Stimulated activated CD4-positive, alpha-beta T cell treated with anti-CD3 and anti-CD28 coated beads, Interleukin-15, amount 100 ng/mL, for 48 hours (primary cell): ENCODE measurements at places on chromosomes 3 and 15.

- DNase-seq = no peak
Observed at GRCh38 chr3:69731080-69731479, 8.2 kb upstream of the MITF start.

DNA sequence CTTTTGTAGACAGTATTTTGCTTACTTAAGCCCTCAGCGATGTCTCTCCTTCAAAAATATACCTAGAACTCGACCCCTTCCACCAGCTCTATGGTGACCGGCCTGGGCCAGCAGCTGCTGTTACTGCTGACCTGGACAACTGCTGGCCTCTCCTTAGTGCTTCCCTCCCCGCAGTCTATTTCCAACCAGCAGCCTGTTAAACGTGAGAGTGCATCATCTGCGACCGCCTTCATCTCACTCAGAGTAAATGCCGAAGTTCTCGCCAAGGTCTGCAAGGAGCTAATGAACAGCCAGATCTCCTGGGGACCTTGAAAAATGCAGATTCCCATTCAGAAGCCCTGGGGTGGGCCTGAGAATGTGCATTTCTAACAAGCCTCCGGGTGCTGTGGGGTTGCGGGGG, 86.7 kb downstream of the RPLP1 start:
- no peak for DNase-seq

DNA sequence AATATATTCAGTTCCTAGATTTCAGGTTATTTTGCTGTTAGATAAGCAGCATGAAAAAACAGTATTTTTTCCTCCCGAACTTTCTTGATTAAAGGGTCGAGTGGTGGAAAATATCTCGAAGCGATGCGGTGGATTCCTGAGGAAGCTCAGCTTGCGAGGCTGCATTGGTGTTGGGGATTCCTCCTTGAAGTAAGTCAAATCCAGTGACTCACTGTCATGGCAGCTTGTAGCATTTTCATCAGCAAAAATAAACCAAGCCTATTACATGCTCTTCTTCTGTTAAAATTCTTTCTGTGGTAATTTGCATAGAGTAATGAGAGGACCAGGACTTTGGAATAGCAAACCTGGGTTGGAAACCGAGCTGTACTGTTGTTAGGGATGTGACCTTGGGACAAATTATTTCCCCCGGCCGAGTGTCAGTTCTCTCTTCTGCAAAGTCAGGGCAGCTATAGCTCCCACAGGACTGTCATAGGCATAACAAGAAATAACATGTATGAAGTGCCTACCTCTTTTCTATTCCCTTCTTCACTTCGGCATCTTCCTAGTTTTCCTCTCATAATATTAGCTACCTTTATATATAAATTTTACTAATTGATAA, 75.6 kb downstream of the UBP1 start:
- DNase-seq = no peak

DNA sequence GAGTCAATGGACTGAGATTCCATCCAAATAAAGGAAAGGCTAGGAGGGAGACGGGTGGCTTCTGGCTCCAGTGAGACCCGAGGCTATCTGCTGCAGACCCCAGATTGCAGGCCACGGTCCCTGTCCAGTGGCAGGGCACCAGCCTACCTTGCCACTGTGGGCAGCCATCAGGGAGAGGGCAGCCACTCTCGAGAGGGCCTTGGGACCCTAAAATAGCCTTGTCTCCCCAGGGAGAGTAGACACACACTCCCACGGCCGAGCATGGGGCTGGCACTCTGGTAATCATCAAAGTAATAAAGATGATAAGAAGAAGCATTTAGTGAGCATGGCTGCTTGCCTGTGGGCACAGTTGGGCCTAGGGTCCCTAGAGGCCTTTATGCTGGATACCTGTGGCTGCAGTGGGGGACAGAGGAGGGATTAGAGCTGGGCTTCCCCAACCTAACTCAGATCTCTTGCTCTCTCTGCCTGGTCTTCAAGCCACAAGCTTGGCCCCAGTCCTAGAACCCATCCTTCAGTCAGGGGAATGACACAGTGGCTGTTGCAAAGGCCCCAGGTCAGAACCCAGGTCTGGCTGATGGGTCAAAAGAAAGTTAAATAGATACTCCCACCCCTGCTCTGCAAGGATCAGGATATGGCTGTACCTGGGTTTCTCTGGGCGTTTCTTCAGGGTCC, 9.2 kb upstream of the VIPR1 start:
- DNase-seq = no peak

DNA sequence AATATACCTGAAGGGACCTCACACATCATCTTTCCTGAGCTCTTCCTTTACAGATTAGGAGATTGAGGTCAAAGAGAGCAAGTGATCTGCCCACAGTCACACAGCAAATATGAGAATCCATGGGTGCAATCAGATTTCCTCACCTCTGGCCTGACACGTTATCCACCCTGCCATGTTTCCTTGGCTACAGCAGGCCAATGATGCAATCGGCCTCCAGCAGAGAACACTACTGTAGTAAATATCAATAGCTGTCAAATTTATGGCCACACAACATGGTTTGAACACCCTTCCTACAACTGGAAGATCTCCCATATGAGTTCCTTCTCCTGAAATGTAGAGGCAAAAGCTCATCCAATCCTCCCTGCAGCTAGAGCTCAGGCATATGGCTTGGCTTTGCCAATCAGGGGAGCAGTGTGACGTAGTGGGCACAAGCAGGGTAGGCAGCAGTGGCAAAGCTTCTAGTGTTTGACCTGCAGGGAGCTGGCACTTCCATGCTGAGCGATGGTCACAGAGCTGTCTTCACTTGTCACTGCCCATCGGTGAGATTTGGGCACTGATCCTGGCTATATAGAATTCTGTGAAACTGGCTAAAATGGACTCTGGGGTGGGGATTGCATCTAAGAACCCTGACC, 271.3 kb downstream of the TJP1 start:
- no peak for DNase-seq

DNA sequence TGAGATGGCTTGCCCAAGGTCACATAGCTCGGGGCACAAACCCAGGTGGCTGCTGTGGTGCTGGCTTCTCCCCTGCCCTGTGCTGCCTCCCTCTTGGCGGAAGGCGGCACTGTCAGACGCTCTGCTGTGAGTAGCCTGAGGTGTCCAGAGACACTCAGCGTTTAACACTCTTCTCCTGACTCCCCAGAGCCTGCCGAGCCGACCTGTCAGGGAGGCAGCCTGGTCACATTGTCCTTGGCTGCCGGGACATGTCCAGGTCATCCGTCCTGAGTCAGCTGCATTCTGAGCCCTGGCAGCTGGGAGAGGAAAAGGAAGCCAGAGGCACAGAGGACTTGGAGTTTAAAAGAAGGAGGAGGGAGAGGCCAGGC, 4.7 kb downstream of the LMAN1L start:
- DNase-seq = no peak

GRCh38 chr15:69185706-69186105, 25.3 kb downstream of the GLCE start:
- DNase-seq = no peak

DNA sequence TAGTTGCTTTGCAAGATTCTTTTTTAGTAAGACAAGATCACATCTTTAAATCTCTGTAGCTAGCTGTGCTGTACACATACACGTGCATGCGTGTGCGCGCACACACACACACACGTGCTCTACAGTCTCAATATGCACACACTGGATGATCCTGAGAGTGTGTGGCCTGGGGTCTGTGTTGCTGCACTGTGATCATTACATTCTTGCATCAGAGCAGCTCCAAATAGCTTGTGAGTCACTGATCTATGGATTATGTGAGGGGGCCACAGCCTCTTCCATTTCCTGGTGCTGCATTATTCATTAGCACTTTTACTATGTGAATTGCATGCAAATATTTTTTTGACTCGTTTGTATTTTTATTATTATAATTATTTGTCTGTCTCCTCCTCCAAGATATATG, 34.6 kb downstream of the MCTP2 start:
- no peak for DNase-seq

- DNase-seq = no peak
Observed at GRCh38 chr3:119745942-119746341, 36.0 kb upstream of the NR1I2 start.

DNA sequence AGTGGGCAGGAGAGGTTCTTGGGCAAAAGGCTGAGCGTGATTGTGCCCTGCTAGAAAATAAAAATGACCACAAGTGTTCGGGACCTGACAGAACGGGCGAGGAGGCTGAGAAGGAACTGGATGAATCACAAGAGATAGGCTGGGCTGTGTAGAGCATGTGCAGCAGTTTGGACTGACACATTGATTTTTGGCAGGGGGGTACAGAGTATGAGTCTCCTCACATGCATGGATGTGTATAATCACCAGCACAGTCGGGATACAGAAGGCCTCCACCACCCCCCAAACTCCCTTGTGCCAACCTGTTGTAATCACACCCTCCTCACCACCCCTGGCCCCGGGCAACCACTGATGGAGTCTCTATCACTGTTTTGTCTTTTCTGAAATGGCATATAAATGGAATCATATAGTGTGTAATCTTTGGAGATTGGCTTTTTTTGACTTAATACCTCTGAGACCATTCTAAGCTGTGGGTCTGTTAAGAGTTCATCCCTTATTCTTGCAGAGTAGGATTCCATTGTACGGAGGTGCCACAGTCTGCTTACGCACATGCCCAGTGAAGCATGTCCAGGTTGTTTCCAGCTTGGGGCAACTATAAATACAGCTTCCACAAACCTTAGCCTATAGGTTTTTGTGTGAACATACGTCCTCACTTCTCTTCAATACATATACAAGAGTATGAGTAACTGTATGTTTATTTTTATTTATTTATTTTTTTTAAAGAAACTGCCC, 438.8 kb downstream of the FOXP1 start:
- no peak for DNase-seq

- DNase-seq = no peak
Observed at GRCh38 chr15:68391121-68391520, 40.8 kb downstream of the ITGA11 start.

DNA sequence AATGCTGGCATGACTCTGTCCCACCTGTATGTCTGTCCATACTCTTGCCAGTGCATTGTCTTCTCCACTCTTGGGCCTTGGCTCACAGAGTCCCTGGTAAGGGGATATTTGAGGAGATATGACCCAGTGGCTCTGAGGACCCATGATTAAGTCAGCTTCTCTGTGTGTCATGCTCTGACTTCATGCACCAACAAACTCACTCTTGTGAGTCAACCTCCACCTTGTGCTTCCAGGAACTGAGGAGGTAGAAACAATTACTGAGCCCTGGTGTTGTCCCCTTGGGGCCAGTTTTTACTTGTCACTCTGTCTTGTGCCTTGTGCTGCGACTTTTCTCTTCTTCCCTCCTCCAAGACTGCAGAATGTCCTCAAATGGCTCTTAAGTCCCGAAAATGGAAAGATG, 127.1 kb downstream of the ABHD5 start:
- DNase-seq = peak; percentile 1

- DNase-seq = no peak
Observed at GRCh38 chr3:14318646-14319045, 83.8 kb upstream of the SLC6A6 start.

DNA sequence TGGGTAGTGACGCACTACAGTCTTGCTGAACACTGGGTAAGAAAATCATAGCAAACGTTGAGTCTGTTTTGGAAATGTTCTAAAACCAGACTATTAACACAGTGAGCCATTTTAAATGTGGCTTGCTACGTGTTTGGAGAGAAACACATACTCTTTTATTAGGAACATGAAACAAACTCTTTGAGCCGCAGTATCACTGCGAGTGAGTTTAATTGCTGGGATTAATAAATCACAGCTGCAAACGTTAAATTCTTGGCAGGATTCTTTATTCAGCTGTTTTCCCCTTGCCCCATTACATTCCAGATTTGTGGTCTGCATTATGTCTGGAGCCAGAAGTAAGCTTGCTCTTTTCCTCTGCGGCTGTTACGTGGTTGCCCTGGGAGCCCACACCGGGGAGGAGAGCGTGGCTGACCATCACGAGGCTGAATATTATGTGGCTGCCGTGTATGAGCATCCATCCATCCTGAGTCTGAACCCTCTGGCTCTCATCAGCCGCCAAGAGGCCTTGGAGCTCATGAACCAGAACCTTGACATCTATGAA, 33.6 kb downstream of the BTD start:
- DNase-seq = no peak

- no peak for DNase-seq
Observed at GRCh38 chr3:172106037-172106954, 66.9 kb downstream of the FNDC3B start.

- DNase-seq = no peak
Observed at GRCh38 chr3:40574661-40575060, 49.9 kb downstream of the ZNF621 start.

DNA sequence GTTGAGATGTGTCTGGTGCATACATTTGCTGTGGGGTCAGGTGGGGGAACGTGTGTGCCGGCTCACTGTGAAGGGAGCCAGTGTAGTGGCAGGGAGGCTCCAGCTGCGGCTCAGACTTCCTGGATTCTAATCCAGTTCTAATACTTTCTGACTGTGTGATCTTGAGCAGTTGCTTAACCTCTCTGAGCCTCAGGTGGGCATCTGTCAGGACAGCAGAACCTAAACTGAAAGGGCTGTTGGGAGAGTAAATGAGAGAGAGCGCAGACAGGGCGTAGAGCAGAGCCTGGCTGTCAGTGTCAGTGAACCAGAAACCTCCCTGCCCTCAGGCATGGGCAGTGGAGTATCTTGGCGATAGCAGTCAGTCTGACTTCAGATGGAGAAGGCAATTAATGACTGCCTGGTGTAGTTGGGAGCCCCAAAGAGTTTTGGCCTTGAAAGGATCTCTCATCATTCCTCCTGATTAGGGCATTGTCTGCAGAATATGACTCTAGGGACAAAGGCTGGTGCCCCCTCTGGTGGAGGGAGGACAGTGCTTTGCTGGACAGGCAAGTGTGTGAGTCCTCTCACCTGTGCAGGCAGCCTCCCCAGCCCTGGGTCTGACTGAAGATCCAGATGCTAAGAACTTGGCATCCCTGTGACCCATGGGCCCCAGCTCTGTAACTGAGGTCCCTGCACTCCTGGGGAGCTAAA, 9.6 kb downstream of the KBTBD13 start:
- DNase-seq = no peak

GRCh38 chr3:119220970-119221667, 19.6 kb downstream of the B4GALT4 start:
- no peak for DNase-seq

GRCh38 chr3:75232216-75232615, 431.9 kb upstream of the FRG2C start:
- DNase-seq = no peak

DNA sequence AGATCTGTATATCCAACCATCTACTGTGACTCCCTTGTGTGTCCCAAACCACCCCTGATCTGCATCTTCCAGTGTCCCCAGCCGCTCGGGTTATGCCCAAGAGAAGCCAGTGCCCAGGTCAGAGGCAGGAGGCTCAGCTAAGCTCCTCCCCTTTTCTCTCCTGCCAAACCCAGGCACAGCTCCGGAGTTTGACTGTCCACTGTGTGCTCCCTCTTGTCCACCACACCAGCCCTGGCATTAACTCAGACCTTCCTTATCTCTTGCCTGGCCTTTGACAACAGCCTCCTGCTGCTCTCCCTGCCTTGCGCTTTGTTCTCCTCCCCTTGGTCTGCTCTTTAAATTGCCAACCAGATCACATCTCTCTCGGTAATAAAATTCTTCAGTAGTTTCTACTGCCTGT, 39.3 kb downstream of the DGKG start:
- DNase-seq = no peak

DNA sequence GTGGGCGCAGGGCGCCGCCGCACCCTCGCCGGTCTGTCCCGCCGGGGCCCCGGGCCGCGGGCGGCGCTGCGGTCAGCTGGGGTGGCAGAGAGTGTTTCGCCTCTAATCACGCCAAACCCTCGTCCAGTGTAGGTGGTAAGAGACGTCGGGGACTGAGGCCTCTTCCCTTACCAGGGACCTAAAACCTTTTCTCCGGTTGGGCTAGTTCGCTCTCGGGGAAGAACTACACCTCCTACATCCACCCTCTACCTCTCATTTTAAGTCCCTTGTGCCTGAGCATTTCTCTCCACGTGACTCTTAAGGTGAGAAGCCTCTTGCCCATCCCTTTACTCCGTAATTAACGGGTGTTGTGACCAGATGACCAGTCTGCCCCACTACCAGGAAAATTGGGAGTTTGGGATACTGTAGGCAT, 520 bp downstream of the TMEM42 start:
- no peak for DNase-seq
